ENCODE measurements at places on chromosomes 1 and 21.

GRCh38 chr1:186681121-186681520, 898 bp upstream of the PTGS2 start:
- DNase-seq, result no peak

GRCh38 chr1:244552336-244552735, 91.3 kb downstream of the CATSPERE start:
- no peak for DNase-seq

GRCh38 chr1:199751962-199752687, 275.4 kb upstream of the NR5A2 start:
- DNase-seq, result no peak

GRCh38 chr1:184941735-184942134, 32.6 kb downstream of the NIBAN1 start:
- DNase-seq, result peak; percentile 78

DNA sequence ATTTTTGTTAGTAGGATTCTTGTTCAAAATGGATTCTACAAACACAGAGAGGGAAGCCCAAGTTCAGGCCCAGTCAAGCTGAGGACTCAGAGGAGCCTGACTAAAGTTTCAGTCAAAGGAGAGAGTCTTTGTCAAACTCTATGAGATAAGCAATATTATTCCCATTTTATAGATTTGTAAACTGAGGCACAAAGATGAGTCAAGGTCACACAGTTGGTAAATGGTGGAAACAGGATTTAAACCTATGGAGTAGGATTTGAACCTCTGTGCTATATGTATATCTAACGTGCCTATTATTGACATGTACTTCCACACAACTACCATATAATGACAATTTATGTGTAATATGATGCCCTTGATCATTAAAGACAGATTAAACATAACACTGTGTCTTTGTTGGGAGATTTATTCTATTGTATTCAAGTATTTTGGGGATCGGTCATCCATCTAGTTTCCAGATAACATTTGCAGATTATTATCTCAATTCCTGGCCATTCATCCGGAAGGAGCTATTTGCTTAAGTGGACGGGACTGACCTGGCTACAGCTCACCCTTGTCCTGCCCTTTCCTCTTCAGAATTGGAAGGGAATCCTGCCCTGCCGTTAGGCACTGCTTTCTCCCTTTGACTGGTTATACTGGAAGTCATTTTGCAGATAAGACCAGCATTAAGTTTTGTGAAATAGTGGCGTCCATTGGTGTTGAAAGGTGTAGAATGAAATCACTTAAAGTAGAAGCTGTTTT, 86.1 kb upstream of the LMO4 start:
- no peak for DNase-seq

- no peak for DNase-seq
Measured at GRCh38 chr1:5254131-5254725, 599.8 kb downstream of the AJAP1 start.

DNA sequence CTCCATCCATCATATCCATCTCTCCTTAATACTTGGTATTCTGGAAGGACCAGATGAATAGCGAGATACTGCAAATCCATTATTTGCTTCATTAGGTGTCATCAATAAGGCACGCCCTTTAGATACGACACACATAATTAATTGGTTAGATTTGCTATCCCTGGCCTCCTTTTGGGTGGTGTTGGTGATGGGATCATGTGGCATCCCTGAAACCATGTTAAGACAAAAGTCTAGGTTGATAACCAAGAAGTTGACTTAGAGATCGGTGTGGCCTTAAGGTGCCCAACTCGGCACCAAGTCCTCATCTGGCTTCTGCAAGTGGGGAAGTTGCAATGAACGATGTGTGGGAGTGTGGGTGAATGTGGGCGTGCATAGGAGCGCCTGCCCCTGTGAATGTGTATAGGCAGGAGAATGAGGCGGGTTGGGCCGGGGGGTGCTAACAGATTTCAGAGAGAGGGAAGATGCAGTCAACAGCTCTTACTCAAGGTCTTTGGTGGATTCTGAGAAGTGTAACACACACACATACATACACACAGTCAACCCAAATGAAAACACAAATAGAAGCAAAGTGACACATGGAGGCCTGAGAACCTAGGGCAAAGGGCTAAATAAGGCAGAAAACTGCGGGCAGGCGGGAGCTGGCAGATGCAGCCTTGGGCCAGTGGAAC, 415.7 kb upstream of the ESRRG start:
- no peak for DNase-seq

- no peak for DNase-seq
Measured at GRCh38 chr1:23273450-23274133, 56.3 kb upstream of the HTR1D start.

DNA sequence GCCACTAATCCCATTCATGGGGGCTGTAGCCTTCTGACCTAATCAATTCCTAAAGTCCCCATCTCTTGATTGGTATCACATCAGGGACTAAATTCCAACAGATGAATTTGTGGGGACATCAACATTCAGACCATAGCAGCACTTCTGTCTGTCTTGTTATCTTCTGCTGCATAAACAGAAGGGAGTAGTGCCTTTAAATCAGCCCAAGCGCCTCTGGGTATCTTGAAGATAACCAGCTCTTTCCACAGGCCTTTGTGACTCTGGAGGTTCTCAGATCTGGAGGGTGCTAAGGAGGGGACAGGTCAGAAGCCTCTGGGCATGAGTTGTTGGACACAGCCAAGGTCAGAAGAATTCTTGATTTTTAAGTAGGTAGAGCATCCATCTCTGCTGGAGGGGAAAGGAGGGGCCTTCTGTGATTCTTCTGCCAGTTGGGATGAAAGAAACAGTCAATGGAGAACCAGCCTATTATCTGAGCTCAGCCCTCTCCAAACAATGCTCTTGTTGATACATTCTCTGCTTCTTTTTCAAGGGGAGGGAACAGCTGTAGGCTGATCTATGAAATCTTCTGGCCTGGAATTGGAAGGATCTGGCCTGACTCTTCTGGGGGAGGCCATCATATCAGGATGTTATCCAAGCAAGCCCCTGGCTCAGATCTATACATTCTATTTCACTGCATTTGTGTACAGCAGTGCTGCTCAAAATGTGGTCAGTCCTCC, 31.3 kb upstream of the LRIG2 start:
- DNase-seq, result no peak

DNA sequence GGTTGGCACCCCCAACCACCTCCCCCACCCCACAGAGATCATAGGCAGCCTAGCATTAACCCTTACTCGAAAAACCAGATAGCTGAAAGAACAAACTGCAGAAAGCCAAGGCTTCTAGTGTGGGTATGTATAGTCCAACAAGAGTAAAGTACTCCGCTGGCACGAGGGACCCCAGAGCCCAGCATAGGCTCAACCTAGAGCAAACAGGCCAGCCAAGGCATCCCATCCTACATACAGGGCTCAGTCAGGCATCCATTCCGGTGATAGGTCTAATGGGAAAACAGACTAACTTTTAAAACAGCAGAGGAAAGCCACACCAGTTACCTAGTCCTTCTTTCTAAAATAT, 17.8 kb downstream of the DIPK1A start:
- no peak for DNase-seq

DNA sequence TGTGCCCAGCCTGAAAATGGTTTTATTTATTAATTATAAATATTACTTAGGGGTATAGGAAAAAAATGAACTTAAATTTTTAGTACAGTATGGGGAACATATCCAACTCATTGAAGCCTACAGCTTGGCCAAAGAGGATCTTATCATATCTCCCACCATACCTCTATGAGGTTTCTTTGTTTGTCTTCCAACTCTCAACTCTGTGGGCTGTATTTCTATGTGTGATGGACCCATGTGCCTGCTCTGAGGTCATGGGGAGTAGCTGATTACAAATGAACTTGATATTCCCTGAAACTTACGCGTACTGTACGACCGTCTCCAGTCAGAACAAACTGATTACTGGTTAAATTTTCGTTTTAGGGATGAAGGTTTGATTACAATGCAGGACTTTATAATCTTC, 41.4 kb upstream of the PODN start:
- DNase-seq, result no peak

GRCh38 chr1:2973601-2974593, 47.4 kb upstream of the ACTRT2 start:
- no peak for DNase-seq

GRCh38 chr21:26064506-26064905, 106.1 kb downstream of the APP start:
- no peak for DNase-seq

DNA sequence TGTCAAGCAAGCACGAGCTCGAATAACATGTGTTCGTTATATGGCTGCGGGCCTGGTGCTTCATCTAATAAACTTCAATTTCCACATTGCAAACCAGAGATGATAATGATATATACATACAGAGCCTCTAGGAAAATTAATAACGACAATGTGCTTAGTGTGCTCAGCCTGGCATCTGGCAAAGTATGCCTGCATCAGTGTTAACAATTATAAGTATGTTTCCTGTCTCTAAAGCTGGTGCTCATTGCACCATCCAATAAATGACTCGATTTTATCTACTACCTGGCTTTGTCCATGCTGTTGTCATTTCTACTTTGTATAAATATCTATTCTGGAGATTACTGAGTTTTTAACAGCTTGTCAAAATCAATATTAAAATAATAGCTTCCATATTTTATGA, 1402.6 kb downstream of the MRPL39 start:
- no peak for DNase-seq

DNA sequence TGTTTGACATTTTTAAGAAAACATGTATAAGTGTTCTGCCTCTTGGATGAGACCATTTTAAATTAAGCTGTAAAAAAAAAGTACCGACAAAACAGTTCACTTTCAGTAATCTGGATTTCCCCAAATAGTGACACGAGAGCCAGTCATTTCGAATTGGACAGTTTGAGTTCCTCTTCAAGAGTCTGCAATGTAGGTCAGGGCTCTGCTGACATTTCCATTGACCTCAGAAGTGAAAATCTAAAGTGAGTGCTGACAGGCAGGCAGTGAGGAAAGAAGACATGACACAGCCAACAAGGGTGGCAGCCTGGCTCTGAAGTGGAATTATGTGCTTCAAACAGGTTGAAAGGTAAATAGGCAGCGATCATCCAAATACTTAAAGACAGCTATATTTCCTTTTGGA, at the start of gene IL23R:
Gene IL23R (plus strand): TSS at position 259 of the 400 bp plus-strand sequence. CDS start 1,667 bp downstream, outside the sequence.
- peak; percentile 95 for DNase-seq

GRCh38 chr1:66296370-66296769, 237.6 kb upstream of the SGIP1 start:
- DNase-seq, result no peak

DNA sequence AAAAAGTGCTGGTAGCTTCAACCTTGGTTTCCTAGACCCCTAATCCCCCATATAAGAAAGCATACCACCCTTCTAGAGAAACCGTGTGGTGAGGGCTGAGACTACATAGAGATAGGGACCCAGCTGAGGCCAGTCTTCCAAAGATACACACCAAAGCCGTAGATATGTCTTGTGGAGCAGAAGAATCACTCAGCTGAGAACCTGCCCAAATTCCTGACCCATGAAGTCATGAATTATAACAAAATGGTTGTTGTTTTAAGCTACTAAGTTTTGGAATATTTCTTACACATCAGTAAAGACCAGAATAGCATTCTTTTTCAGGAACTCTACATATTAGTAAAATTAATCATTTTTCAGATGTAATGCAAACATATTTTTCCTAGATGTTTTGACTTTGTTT, 3.3 kb upstream of the SNRPE start:
- no peak for DNase-seq

GRCh38 chr1:15455522-15455921, 1.0 kb upstream of the CELA2A start:
- peak; percentile 17 for DNase-seq

GRCh38 chr1:222546548-222547259, 1.2 kb downstream of the HHIPL2 start:
- DNase-seq, result no peak

- peak; percentile 17 for DNase-seq
Measured at GRCh38 chr21:42683371-42684108, 30.1 kb downstream of the PDE9A start.

DNA sequence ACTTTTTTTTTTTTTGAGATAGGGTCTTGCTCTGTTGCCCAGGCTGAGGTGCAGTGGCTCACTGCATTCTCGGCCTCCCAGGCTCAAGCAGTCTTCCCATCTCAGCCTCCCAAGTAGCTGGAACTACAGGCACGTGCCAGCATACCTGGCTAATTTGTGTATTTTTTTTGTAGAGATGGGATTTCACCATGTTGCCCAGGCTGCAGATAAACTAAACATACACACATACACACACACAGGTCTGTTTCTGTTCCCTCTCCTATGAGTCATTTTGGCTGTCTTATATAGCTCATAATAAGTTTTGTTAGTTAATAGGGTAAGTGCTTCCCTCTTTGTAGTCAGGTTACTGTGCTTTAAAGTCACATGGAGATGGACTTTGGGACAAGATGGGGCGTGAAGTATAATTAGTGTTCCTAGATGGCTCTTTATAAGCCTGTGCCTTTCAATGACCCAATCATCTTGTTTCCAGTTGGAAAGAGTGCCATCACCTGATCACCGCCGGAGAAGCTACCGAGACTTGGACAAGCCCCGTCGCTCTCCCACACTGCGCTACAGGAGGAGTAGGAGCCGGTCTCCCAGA, 9.1 kb downstream of the PRPF38A start:
- DNase-seq, result no peak

- no peak for DNase-seq
Measured at GRCh38 chr1:29557701-29558600, 321.6 kb downstream of the PTPRU start.

- DNase-seq, result no peak
Measured at GRCh38 chr1:61447968-61448430, 276.9 kb downstream of the TM2D1 start.

DNA sequence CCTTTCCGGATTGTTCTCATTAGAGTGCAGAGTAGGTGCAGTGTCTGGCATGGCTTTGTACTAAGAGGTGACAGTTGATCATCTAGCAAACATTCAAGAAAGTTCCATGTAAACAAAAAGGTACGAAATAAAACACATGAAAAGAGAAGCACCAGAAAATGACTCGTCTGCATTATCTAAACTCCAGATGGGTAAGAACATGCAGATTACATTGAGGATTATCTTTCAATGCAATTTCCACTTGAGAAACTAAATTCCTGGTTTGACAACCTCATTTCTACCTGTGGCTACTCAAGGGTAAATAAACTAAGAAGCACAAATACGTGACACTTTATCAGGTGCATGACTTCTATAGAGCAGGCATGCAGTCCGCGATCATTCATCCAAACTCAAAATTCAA, 17.6 kb downstream of the SLC30A10 start:
- no peak for DNase-seq

DNA sequence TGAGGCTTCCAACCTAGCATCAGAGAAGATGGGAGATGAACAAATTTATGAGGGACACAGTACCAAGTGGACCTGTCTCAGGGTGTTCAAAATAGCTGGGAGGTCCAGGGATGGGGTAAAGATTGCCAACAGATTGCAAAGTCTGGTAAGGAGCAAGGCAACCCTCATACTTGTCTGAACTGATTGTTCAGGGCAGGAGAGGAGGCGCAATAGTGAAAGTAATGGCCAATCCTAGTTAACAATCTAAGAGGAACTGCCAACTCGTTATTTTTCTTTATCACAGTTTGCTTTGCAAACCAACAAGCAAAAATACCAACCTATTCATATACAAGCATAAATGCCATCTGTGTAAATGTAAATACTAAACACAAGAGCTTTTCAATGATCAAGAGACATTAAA, 78.4 kb upstream of the S1PR1 start:
- DNase-seq, result no peak

DNA sequence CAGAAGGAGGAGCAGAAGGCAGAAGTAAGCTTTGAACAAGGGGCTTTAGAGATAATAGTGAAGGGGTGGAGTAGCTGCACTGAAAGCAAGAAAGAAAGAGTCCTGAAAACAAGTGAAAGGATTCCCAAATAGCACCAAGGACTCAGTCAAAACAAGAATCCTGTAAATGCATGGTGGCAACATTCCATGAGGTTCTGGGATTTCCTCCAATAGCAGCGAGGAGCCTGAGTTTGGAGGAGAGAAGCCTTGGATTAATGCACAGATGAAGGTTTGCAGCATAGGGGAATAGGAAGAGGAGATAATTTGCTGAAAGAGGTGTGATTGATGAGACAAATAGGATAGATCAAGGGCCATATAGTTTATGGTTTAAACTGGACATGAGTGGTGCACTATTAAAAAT, 10.9 kb downstream of the KRTAP22-2 start:
- DNase-seq, result no peak
